ENCODE measurements at places on chromosomes 7 and 10.

DNA sequence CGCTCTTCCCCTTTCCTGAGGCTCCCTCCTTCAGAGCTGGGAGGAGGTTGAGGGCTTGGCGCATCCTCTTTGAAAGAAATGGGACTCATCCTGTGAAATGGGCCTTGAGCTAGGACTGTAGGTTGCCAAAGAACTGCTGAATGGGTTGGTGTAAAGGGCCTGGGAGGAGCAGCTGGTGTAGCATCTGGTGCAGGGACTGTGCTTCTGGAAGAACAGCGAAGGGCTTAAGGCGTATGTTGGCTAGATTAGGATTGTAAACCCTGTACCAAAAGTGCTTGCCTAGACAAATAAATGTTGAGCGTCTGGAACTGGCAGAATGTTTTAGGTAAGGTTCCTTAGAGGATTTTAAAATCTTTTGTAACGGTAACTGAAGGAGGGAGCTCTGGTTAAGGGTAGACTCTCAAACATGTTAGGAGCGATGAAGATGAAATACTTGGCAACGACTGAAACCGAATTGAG lies 563 bp downstream of the STAM start:
- DNase-seq = no peak

- no peak for DNase-seq
Observed at GRCh38 chr7:1200045-1200444, 32.6 kb upstream of the UNCX start.

- no peak for DNase-seq
Observed at GRCh38 chr10:73889014-73889413, 14.7 kb upstream of the CAMK2G start.

DNA sequence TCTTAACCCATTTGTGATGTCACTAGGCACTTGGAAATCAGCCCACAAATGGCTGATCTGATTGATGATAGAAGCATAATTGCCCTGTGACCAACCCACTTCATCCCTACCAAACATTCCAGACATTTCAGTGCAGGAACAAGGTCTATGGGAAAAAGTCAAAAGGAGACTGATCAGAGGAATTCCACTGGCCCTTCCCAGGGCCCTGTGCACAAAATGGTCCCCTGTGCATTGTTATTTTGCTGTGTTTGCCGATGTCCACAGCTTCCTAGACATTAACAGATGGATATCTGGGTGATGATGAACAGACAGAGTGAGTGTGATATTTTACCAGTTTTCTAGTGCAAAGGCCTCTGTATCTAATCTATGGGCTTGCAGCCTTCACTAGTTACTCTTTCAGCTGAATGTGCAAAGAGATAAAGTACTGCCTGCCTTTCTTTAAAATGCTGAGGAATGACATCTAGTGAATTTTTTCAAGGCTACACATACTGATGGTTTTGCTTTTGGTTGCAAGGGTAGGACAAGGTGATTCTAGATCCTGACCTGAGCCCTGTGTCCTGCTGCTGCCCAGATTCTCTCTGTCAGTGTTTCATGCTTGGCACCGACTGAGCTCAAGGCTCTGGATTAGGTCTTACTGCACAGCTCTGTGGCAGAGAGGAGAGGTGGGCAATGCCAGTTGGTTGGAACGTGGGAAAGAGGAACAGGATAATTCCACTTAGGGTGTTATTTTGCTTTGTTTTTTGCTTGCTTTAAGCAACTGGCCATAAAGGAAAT lies 55.4 kb downstream of the CALD1 start:
- DNase-seq = no peak

- no peak for DNase-seq
Observed at GRCh38 chr7:73966062-73966940, 61.7 kb upstream of the ELN start.

DNA sequence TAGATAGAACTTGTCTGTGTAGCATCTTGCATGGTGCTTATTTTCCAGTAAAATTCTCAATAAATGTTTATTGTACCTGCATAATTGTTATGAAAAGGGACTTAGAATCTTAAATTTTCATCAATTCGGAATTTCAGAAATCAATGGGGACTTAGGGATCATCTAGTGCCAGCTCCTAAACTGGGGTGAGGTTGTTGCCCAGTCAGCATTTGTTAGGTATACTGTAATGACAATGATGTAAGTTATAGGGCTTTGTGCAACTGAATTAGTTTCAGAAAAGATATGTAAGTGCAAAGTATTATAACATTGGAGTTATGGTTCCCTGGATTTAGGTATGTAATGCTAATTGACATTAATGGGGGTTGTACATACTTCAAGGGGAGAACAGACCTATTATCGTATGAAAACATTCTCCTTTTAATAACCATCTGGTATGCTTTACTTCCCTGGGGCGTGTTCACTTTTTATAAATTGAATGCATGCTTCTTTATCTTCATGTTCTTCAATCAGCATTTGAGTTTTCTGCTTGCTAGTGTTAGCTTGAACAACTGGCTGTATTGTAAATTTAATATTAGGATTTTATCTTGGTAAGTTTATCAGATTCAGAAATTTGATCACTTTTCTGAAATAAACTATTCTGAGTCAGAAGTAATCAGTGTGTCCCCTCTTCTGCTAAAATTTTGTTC lies 270.3 kb downstream of the BBS9 start:
- no peak for DNase-seq

DNA sequence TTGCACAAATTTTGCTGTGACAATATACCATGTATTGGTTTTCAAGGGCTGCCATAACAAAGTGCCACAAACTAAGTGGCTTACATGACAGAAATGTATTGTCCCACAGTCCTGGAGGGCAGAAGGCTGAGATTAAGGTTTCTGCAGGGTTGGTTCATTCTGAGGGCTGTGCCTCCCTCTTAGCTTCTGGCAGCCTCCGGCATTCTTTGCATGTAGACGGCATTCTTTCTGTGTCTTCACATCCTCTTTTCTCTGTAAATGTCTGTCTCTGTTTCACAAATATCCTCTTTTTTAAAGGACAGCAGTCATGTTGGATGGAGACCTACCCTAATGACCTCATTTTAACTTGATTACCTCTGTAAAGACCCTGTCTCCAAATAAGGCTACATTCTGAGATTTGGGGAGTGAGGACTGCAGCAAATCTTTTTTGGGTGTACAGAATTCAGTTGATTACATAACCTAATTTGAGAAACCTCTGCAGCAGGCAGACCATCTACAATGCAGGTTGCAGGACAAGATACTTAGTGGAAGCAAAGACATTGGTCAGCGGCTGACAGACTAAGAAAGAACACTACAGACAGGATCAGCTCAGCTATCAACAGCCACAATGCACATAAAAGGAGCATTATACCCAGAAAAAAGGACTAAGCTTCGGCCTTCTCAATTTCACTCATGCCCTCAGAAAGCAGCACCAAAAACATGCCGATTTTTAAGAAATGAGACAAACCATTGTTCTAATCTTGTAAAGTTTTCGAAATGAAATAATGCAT lies 84.6 kb upstream of the FAM3C start:
- DNase-seq = no peak

- no peak for DNase-seq
Observed at GRCh38 chr10:97737770-97738265, 890 bp downstream of the ZFYVE27 start.

- DNase-seq = no peak
Observed at GRCh38 chr10:131856441-131857094, 44.2 kb upstream of the PPP2R2D start.

DNA sequence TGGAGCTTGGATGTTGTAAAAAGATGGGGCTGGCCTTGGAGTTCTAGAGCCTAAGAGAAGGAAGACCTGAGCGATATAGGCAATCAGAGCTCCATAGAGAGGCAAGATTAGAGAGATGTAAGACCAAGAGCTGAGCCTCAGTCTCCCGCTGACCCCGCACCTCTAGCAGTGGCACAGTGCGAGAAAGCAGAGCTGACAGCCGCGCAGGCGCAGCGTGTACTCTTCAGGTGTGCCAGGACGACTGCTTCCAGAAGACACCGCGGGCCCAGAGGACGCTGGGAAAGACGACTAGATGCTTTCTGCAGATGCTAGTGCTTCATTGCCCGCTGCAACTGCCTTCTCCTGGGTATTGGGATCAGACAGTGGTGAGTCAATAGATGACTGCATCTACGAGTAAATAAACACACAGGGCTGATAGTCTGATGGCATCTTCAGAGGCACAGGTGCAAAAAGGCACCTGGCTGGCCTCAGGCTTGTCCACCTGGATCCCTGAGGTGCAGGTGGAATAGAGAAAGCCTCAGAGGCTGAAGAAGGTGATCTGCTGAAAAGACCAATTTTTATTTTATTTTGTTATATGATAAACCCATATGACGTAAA lies 38.1 kb upstream of the CCDC6 start:
- DNase-seq = no peak

DNA sequence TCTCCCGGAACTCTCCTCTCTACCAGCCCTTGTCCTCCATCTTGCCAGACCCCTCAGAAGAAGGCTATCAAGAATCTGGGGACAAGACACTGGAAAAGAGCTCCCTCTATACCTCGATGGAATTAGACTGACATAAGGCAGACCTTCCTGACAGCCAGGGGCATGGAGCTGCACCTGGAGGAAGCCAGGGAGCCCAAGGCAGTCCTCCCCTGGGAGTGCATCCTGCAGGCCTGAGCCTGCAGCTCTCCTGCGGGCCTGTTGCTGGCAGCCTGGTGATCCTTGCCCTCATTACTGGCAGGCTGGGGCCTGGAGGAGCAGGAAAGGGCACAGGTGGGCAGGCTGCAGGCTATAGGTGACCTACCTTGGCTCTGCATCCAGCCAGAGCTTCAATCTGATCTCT lies 323.4 kb downstream of the GRID1 start:
- no peak for DNase-seq

- no peak for DNase-seq
Observed at GRCh38 chr7:94698275-94698674, 42.3 kb upstream of the SGCE start.

DNA sequence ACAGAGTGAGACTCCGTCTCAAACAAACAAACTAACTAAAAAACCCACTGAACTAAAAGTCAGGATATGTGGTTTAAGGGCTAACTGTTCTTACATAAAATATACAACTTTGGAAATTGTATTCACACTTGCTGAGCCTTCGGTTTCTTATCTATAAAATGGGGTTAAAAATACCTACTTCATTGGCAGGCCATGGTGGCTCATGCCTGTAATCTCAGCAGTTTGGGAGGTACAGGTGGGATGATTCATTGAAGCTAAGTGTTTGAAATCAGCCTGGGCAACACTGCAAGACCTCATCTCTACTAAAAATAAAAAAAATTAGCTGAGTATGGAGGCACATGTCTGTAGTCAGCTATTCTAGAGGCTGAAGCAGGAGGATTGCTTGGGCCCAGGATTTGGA lies 115.4 kb upstream of the KLF6 start:
- DNase-seq = no peak

DNA sequence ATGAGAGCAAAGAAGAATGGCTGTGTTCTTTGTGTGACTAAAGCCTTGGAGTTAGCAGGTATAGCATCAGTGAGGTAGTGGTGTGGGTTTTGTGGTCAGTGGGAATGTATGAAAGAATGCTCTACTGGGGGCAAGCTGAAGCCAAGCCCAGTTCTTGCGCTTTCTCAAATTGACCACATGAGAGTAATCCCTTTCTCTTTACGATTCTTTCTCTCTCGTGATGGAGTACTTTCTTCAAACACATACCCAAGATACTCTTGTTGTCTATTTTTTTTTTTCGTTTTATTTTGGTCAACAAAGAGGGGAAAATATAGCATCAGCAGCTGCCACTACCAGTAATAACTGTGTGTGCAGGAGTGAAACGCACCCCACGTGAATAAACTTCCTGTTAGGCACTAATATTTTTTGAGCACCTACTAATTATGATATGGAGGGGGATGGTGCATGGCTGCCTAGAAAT lies 8.4 kb upstream of the PANK1 start:
- no peak for DNase-seq

GRCh38 chr10:67771200-67771599 lies 66.8 kb downstream of the DNAJC12 start:
- no peak for DNase-seq

DNA sequence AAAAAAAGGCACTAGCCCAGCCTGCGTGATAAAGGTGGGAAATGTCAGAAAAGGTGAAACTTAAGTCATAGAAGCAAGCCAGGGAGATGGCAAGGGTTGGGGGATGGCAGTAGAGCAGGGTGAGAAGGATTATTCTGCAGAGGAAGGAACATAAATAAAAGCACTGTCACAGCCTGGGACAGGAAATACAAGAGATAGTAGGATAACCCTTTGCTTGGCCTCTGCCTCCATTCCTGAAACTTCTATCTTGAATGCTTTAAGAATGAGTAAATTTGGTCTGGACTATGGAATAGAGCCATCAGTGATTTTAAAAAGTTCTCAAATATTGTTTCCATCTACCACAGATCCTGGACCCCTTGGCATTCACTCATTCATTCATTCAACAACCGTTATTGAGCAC lies 50.0 kb downstream of the ABCC2 start:
- no peak for DNase-seq

GRCh38 chr10:6011558-6011957 lies 34.2 kb upstream of the IL15RA start:
- no peak for DNase-seq

DNA sequence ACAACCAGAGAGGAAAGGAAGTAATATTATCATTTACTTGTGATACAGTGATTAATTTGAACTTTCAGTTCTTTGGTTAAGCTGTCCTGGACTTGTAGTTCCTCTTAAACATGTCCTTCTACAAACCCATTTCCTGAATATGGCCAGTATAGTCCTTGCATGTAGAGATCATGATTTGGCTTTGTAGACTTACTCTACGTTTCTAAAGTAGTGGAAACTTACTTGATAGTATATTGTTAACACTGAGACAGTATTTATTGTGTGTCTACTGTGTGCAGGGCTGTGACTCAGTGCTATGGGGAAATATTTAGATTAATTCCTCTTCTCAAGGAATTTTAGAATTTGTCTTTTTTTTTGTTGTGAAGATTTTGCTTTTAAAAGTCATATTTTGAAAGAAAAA lies 109.5 kb downstream of the NRF1 start:
- DNase-seq = no peak

DNA sequence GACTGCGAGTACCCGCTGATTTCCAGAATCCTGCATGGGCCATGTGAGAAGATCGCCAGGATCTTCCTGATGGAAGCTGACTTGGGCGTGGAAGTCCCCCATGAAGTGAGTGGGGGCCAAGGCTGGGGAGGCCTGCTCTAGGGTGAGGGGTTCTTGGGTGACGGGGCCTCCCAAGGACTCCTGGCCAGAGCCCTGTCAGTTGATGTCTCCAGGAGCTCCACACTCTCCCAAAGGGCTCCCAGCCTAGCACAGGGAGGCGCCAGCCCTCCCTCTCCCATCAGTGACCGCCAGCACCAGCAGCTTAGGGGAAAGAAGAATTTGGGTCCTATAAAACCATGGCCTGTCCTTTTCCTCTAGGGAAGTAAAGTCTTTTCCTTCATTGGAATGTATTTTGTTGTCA lies 9.8 kb upstream of the ZNF22 start:
- DNase-seq = no peak

- no peak for DNase-seq
Observed at GRCh38 chr10:5896208-5897052, 6.4 kb downstream of the FBH1 start.
